ENCODE measurements at places on chromosomes 6 and 20.

- DNase-seq = no peak
These were observed 99.5 kb downstream of the ANKRD60 start for GRCh38 chr20:58128635-58129625.

DNA sequence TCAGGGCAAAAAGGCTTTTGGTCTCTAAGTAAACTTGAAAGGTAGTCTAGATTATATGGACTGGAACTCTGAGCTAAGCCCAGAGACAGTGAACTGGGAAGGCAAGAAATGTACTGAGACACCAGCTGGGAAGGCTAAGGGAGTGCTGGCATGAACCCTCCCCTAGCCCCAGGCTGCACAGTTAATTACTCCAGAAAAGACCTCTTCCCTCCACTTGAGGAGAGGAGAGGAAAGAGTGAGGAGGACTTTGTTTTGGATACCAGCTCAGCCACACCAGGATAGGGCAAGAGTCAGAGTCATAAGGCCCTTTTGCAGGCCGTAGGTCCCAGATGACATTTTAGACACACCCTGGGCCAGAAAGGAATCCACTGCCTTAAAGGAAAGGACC lies 84.1 kb upstream of the GJE1 start:
- DNase-seq = no peak

- no peak for DNase-seq
These were observed 8.4 kb downstream of the SIM1 start for GRCh38 chr6:100456141-100456907.

- no peak for DNase-seq
These were observed 162.1 kb upstream of the RAB32 start for GRCh38 chr6:146381486-146381885.

- no peak for DNase-seq
These were observed 105.3 kb upstream of the KCNG1 start for GRCh38 chr20:51128198-51128597.

GRCh38 chr6:152896923-152897322 lies 85.9 kb downstream of the FBXO5 start:
- DNase-seq = no peak

DNA sequence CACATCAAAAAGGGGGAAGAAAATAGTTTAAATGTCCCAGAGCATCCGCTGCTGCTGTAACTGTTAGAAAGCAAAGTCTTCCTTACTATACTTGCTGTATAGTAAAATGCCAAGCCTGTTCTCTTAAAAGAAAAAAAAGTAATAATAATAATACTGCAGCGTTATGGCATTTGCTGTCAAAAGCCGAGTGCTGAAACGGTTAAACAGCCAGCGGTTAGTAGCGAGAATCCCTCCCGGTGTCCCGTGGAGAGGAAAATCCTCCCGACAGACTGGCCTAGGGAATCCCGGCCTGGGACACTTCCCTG lies 19.5 kb upstream of the NFATC2 start:
- DNase-seq = no peak

- DNase-seq = no peak
These were observed 560.8 kb upstream of the JAG1 start for GRCh38 chr20:11234608-11235007.

GRCh38 chr6:143655541-143655940 lies 22.2 kb upstream of the PHACTR2 start:
- no peak for DNase-seq

GRCh38 chr20:48541581-48542071 lies 286.2 kb downstream of the PREX1 start:
- no peak for DNase-seq

- DNase-seq = no peak
These were observed 198.9 kb downstream of the MTFR2 start for GRCh38 chr6:136051140-136051775.

GRCh38 chr6:167702241-167702827 lies 124.4 kb upstream of the AFDN start:
- DNase-seq = no peak

DNA sequence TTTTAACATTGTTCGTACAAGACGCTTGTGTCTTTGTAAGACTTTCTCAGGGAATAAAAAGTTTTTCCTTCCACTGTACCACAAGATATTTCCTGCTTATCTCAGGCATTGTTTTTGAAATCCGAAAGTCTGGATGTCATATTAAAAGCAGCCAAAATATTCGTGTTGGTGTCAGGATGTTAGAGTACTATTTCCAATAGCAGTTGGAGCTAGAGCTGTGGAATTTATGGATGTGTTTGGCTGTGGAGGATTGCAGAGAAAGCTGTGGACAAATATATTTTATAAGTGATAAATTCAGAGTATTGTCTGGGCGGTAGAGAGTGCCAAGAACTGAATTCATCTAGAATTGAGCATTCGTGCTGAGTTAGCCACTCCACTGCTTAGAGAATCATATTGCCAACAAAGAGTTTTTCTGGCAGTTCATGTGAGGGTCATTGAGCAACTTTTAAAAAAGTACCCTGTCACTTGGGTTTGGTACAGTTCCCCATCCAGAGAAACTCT lies 57.7 kb downstream of the ZDHHC14 start:
- no peak for DNase-seq

DNA sequence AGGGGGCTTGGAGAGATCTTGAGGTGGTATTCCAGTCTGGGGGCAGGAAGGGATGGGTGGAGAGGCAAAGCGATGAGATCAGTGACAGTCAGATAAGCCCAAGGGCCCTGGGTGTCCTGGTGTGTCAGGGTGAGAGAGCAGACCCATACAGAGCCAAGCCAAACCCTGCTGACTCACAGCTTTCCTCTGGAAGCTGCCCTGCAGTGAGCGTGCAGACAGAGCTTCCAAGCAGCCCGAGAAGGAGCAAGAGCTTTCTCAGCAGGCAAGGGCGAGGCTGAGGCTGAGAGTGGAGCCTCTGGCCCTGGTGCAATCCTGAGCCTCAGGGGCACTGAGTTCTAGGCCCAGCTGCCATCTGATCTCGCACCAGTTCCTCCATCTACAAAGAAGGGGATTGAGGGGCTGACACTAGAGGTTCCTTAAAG lies 91.1 kb upstream of the HIVEP1 start:
- DNase-seq = no peak
